ENCODE measurements at places on chromosomes 11 and 22.

GRCh38 chr22:42645341-42645937 lies 3.8 kb downstream of the CYB5R3 start:
- no peak for DNase-seq

- no peak for DNase-seq
These were observed 61.1 kb downstream of the WT1 start for GRCh38 chr11:32374261-32374711.

DNA sequence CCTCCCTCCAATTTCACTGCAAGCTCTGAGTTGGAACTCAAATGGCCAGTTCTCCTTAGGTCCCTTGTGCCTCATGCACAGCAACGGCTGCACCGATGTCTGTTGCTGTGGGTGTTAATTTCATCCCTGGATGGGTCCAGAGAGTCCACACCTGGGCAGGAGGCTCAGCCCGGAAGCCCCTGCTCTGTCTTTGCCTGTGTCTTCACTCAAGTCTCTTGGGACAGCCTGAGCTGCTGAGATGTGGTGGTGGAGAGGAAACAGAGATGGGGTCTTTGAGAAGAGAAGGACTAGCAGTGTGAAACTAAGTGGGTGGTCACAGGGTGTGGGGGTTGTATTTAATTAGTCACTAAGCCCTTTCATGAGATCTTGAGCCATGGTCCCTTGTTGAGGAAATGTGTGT lies 109.3 kb downstream of the NECTIN1 start:
- DNase-seq, result no peak

DNA sequence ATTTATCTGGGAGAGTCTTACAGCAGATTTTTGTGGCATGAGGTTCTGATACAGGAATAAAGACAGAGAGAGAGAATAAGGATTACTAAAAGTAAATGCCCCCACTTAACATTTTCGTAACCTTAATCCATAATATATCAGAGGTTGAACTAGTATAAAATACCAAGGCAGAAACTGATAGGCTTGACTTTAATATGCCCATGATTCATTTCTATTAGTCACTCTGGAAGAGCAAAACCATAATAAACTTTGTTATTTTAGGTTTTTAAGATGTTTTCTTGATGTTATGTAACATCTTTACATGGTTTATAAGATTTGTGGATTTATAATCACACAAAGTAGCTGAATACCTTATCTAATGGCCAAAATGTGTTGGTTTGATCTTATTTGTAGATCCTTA lies 19.1 kb downstream of the GUCY1A2 start:
- DNase-seq, result no peak

- DNase-seq, result no peak
These were observed 25.6 kb downstream of the PC start for GRCh38 chr11:66932543-66932942.

DNA sequence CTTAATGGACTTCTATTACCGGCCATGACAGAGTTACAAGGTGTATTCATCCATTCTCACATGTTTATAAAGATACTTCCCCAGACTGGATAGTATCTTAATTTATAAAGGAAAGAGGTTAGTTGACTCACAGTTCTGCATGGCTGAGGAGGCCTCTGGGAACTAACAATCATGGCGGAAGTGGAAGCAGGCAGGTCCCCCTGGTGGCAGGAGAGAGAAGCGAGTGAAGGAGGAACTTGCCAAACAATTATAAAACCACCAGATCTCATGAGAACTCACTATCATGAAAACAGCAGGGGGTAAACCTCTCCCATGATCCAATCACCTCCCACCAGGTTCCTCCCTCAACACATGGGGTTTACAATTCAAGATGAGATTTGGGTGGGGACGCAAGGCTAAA lies 170.0 kb upstream of the PDGFD start:
- DNase-seq, result no peak

- no peak for DNase-seq
These were observed 107.9 kb downstream of the VPREB1 start for GRCh38 chr22:22352371-22352999.

- peak; percentile 83 for DNase-seq
These were observed 10.9 kb downstream of the PIM3 start for GRCh38 chr22:49971232-49972162.

Data from activated CD4-positive, alpha-beta T cell treated with anti-CD3 and anti-CD28 coated beads for 4 hours (primary cell).